ENCODE measurements at places on chromosomes 3 and 15.

GRCh38 chr3:57952208-57952631, 56.0 kb upstream of the FLNB start:
- no peak for DNase-seq

DNA sequence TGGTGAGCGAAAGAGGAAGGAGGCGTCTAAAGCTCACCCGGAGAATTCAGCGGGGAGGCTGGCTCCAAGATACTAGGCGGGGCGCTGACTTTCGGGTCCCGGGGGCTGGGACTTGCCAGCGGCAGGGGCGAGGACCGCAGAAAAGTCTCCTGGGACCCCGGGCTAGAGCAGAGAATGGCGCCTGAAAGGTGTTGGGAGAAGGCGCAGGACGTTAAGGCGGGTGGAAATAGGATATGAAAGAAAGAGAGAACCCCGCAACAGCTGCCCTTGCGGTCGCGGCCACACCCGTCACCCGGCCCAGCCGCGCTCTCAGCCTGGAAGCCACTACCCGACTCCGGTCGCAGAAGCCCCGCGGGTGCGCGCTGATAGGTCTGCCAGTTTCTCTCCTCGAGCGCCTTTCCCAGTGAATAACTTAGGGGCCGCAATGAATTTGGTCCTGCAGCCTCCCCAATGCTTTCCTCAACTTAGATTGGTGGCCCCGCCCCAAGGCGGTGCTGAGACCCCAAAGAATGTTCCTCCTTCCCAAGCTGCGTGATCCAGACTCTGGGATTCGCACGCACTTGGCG, 604 bp downstream of the LTK start:
- DNase-seq = no peak

DNA sequence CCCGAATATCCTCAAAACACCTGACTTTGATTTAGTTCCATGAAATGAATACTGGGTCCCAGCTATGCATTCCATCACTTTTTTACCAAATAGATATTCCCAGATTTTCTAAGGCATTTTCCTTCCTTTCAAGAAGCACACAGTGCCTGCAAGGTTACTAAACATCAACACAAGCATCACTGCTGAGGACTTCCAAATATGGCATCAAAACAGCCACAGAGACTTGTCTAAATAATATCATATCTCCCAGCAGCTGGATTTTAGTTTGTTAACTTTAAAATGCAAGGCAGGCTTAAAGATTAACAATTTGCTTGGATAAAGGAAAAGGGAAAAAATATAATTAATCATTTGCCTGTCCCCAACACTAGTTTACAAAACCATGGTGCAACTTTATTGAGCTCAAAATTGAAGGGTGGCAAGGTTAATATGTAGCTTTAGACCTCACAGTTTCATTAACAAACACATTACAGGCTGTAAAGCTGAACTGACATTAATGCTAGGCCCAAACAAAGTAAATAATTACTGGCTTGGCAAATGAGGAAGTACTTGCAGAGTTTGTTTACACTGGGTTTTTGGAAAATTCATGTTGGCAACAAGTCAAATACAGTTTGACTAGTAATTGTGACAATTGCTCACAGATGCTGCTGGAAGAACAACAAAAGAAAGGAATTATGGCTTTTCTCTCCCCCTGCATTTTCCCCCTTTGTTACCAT, 401.7 kb upstream of the CDIN1 start:
- no peak for DNase-seq

GRCh38 chr15:85587707-85588411, 206.9 kb downstream of the KLHL25 start:
- DNase-seq = no peak

- DNase-seq = no peak
Measured at GRCh38 chr3:103949693-103950092, 1417.0 kb upstream of the ALCAM start.

GRCh38 chr3:141266797-141267555, 35.4 kb downstream of the PXYLP1 start:
- no peak for DNase-seq

DNA sequence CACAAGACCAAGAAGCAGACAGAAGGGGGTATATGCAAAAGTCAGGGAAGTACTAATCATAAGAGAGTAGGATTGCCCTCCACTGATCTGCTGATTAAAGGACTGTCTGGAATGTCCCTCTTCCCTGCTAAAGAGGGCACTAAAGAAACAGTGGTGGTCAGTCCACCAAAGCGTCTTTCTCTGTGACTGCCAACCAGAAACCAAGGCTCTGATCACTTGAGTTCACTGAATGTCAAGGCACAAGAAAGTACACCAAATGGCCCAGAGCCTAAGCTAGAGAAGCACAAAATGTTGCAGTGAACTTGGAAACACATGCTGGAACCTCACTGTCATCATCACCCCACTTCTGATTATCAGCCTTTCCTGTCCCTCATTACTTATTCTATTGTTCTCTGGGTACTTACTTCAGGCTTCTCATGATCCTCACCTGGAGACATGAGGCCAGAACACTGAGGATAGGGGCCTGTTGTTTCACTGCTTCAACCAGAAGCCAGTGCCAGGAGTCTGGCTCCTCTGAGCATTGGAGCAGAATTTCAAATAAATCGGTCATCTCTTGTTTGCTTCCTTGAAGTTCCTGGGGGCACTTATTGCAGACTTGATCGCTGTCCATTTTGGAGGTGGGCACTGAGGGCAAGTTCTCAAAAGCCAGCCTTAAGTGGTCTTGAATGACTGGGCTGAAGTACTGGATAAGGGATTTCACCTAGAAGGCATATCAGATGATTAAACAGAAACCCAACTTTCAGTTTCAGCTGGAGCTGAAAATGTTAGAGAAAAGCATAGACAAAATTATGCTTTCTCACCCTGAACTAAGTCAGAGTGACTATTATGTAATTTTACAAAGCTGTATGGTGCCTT, 58.9 kb downstream of the EIF3J start:
- no peak for DNase-seq

- no peak for DNase-seq
Measured at GRCh38 chr3:146589899-146590508, 15.1 kb downstream of the PLSCR5 start.
